ENCODE measurements at places on chromosomes 5 and 9.

GRCh38 chr5:127216143-127216542 is 74.5 kb upstream of the MEGF10 start:
- DNase-seq: no peak

DNA sequence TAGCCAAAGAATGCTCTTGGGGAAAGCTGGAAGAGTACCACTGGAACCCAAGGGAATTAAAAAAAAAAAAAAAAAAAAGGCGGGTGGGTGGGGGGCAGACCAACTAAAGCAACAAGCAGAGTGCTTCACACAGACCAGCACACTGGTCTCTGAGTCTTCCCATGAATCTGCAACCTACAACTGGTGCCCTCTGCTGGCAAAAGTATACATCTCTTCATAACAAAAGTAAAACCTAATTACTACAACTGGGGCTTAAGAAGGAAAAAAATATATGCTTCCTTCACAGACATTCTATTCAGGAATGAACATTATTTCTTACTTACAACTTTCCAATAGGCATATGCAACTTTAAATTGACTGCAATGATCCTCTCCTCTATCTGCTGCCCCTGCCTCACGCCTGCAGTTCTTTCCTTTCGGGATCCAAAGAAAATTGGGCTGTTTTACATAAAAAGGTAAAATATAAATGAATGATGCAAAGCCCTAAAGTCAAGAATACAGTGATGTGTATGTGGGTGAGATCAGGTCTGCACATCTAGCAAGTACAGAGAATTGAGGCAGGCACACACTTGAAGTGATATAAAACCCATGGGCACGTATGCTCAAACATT is 7.2 kb upstream of the KLHL3 start:
- DNase-seq: peak; percentile 75

GRCh38 chr5:118144540-118144939 is 843.8 kb downstream of the DTWD2 start:
- DNase-seq: no peak

- DNase-seq: no peak
These were observed 53.1 kb downstream of the SYK start for GRCh38 chr9:90854637-90855175.

GRCh38 chr5:1011226-1011631 is 2.6 kb downstream of the NKD2 start:
- DNase-seq: no peak
